ENCODE measurements at places on chromosomes 1 and 21.

DNA sequence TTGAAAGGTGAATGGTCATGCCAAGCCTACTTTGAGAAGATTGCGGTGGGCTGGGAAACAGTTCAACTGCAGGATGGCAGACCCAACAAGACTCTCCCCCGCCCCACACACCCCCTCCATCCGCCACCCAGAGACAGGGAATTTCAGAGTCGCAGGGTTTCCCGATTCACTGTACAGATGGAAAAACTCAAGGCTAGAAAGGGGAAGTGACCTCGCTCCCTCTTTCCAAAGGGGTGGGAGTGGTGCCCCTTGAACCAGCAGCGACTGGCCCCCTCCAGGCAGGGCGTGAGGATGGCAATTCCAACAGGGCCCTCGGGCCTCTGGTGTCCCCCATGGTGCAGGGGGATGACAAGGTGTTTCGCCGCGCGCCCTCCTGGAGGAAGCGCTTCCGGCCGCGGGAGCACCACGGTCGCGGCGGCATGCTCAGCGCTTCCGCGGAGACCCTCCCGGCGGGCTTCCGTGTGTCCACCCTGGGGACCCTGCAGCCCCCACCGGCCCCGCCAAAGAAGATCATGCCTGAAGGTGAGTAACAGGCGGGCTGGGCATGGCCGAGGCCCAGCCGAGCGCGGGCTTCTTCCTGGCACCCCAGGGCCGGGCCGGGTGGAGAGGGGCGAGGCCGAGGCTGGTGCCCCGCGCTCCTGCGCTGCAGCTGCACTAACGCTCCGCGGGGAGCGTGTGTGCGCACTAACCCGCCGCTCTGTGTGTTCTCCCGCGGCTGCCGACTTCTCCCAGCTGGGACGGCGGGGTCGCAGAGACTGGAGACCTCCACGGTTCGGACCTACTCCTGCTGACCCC, 10.4 kb downstream of the MYOG start:
- peaks cover 2% of the 10 kb centered on the region for H3K27me3 ChIP-seq
- peak overlapping the region; percentile 5 for H3K4me3 ChIP-seq
- peaks cover 12% of the 10 kb centered on the region for H3K4me1 ChIP-seq

DNA sequence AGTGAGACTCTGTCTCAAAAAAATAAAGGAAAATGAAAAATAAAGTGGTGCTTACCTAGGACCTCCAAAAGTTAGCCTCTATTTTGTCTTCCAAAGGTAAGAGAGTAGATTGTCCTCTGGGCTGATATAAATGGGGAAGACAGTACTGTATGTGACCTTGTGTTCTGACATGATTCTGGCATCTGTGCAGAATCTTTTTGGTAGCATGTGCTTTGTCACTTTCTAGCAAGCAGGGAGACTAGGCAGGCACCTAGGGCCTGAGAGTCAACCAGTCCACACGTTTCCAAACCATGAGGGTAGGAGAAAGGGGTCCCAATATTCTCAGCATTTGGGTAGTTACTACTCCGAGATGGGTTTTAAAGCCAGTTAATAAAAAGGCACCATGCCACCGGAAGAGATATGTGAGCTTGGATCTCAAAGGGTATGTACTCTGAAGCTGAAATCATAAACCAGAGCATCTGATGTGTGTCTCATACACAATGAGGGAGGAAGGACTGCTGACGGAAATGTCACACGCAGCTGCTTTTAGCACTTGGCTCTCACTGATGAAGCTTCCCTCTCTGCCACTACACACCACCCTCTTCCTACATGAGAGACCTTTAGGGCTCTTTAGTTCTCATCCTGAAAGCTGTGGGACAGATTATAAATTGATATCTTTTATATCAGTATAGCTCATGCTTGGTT, 27.0 kb upstream of the SLC16A1 start:
- H3K4me1 ChIP-seq: no peaks in the 10 kb centered on the region
- H3K36me3 ChIP-seq: no peaks in the 10 kb centered on the region
- H3K4me3 ChIP-seq: no peak overlapping the region
- no peak overlapping the region for H3K27ac ChIP-seq
- no peak for DNase-seq

- no peak overlapping the region for H3K4me3 ChIP-seq
- H3K36me3 ChIP-seq: peaks cover 25% of the 10 kb centered on the region
- peaks cover 19% of the 10 kb centered on the region for H3K4me1 ChIP-seq
- no peaks in the 10 kb centered on the region for H3K27me3 ChIP-seq
These were observed 65.2 kb upstream of the DIP2A start for GRCh38 chr21:46393451-46393940.

GRCh38 chr1:106620521-106620954, 435.9 kb upstream of the PRMT6 start:
- H3K27me3 ChIP-seq: no peaks in the 10 kb centered on the region
- H3K36me3 ChIP-seq: no peaks in the 10 kb centered on the region
- no peak for DNase-seq
- no peak overlapping the region for H3K27ac ChIP-seq
- no peak overlapping the region for H3K4me3 ChIP-seq
- H3K4me1 ChIP-seq: no peaks in the 10 kb centered on the region

DNA sequence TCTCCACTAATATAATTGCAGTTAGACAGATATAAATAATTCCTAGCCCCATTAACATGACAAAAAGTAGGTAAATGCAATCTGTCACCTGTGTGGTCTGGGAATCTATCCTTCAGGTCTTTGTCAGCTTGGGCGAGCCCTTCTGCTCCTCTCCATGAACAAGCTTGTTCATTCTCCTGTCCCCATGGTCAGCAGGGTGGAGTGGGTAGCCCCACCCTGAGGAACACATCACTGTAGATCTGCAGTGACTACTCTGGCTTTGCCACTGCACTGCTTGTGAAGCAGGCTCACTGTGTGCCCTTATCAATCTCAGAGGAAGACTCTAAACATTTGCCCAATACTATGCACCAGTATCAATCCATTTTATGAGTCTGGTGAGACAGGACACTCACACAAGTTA, 279.0 kb downstream of the MATN1 start:
- no peak for DNase-seq
- H3K27ac ChIP-seq: no peak overlapping the region
- no peaks in the 10 kb centered on the region for H3K36me3 ChIP-seq
- no peaks in the 10 kb centered on the region for H3K4me1 ChIP-seq
- H3K4me3 ChIP-seq: no peak overlapping the region
- no peaks in the 10 kb centered on the region for H3K27me3 ChIP-seq

DNA sequence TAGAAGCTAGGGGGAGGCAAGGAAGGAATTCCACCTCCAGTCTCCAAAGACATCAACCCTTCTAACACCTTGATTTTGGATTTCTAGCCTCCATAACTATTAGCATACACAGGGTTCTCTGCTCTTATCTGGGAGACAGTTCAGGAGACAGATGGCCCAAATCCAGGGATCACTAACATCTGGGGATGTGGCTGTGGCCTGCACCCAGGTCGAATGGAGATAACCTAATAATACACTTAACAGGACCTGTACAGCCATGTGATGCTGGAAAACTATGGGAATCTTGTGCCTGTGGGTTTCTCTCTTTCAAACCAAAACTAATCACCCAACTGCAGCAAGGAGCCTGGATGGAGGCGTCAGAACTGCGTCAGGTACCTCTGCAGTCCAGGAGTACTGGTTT, 47.6 kb downstream of the KIAA0319L start:
- H3K27ac ChIP-seq: no peak overlapping the region
- peaks cover 23% of the 10 kb centered on the region for H3K4me1 ChIP-seq
- no peaks in the 10 kb centered on the region for H3K27me3 ChIP-seq
- H3K36me3 ChIP-seq: no peaks in the 10 kb centered on the region

- peaks cover 5% of the 10 kb centered on the region for H3K27me3 ChIP-seq
- DNase-seq: no peak
- H3K27ac ChIP-seq: no peak overlapping the region
- H3K4me3 ChIP-seq: no peak overlapping the region
These were observed 20.6 kb downstream of the NPR1 start for GRCh38 chr1:153698923-153699714.

DNA sequence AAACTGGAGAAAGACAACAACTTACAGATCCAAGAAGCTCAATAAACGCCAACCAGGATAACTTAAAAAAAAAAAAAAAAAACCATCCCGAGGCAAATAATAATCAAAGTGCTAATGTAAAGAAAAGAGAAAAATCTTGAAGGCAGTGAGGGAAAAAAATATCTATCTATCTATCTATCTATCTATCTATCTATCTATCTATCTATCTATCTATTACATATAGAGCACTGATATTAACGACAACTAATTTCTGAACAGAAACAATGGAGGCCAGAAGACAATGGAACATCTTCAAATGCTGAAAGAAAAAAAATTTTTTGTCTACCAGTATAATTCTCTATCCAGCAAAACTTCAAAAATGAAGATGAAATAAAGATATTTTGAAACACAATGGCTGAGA, 18.0 kb downstream of the PACC1 start:
- H3K4me1 ChIP-seq: no peaks in the 10 kb centered on the region
- DNase-seq: no peak
- no peak overlapping the region for H3K4me3 ChIP-seq
- H3K27ac ChIP-seq: no peak overlapping the region
- H3K27me3 ChIP-seq: no peaks in the 10 kb centered on the region

DNA sequence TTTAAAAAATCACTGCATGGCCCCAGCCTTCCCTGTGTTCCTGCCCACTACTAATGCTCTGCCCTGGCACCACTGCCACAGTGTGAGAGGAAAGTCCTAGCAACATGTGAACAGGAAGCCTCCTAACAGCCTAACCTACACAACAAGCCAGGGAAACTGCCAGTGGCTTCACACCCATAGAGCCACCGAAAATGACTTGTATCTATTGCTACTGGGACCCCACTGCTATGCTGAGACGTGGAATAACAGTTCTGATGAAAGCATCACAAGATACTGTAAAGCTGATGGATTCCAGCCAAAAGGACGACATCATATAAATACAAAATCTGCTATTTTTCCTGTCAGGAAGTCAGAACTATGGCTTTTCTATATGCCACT, 74.9 kb downstream of the JAK1 start:
- H3K27me3 ChIP-seq: no peaks in the 10 kb centered on the region
- peak overlapping the region; percentile 55 for H3K27ac ChIP-seq
- H3K4me3 ChIP-seq: peak overlapping the region; percentile 9
- peak; percentile 46 for DNase-seq

Measured in natural killer cell (primary cell).